ENCODE measurements at places on chromosomes 16 and 17. TPM values are rescaled to one million over a fixed set of nuclear protein-coding genes. Genes with fewer than 3 reads are reported as not detected.

Gene DOC2B
- 1.5 TPM for total RNA-seq

DNA sequence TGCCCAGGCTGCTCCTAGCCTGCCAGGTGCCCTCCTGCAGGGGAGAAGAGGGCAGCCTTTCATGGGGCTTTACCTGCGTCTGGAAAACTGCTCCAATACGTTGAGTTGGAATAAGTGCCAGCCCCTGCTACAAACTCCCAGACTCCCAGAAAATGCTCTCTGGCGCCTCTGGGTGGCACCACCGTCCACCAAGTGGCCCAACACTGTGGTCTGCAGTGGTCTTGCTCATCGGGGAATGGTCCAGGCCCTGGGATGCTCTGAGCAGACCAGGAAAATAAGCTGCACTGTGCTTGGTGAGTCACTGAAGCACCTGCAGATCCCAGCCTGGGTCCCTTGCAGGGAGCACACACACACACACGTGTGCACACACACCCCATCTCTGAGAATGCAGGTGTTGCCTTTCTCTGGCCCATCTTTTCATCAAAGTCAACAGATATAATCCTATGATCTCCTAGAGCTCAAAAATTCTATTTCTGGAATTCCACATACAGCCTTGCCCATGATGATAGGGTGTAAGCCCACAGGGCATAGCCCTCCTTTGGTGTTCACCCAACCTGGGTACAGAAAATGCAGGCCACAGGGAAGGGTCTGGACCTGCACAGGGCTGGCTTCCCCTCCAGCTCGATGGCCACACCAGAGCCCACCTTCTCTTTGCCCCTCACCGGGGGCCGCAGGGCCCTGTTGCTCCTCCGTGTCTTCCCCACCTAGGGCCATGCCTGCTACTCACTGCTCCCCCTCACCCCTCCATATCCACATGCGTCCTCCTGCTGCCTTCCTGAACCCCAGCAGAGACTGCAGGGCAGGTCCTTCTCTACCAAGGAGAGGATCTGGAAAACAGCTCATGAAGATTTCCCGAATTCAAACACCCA lies 20.5 kb downstream of the CDIP1 start:
- H3K27me3 ChIP-seq: no peaks in the 10 kb centered on the region
- no peak overlapping the region for H3K27ac ChIP-seq
- no peak overlapping the region for H3K4me3 ChIP-seq
- H3K4me1 ChIP-seq: no peaks in the 10 kb centered on the region
- DNase-seq: no peak
- H3K36me3 ChIP-seq: no peaks in the 10 kb centered on the region

- H3K4me1 ChIP-seq: peaks cover 29% of the 10 kb centered on the region
- H3K36me3 ChIP-seq: no peaks in the 10 kb centered on the region
- DNase-seq: no peak
- no peak overlapping the region for H3K27ac ChIP-seq
- no peak overlapping the region for H3K4me3 ChIP-seq
These were observed 22.7 kb upstream of the CPSF4L start for GRCh38 chr17:73284354-73284753.

GRCh38 chr16:27822529-27822928 lies 241.0 kb downstream of the GSG1L start:
- peaks cover 18% of the 10 kb centered on the region for H3K27me3 ChIP-seq
- H3K27ac ChIP-seq: no peak overlapping the region
- no peak for DNase-seq
- no peak overlapping the region for H3K4me3 ChIP-seq
- H3K36me3 ChIP-seq: no peaks in the 10 kb centered on the region

Gene ADAM11
- total RNA-seq: 3.5 TPM

- H3K27ac ChIP-seq: peak overlapping the region; percentile 64
- peak overlapping the region; percentile 24 for H3K4me3 ChIP-seq
- no peak for DNase-seq
- H3K36me3 ChIP-seq: no peaks in the 10 kb centered on the region
- H3K4me1 ChIP-seq: peaks cover 25% of the 10 kb centered on the region
- H3K27me3 ChIP-seq: no peaks in the 10 kb centered on the region
These were observed 5.8 kb upstream of the CBX4 start for GRCh38 chr17:79844869-79845600.

Gene C16orf89
- not detected for total RNA-seq

Gene MEOX1
- total RNA-seq: 0.21 TPM

DNA sequence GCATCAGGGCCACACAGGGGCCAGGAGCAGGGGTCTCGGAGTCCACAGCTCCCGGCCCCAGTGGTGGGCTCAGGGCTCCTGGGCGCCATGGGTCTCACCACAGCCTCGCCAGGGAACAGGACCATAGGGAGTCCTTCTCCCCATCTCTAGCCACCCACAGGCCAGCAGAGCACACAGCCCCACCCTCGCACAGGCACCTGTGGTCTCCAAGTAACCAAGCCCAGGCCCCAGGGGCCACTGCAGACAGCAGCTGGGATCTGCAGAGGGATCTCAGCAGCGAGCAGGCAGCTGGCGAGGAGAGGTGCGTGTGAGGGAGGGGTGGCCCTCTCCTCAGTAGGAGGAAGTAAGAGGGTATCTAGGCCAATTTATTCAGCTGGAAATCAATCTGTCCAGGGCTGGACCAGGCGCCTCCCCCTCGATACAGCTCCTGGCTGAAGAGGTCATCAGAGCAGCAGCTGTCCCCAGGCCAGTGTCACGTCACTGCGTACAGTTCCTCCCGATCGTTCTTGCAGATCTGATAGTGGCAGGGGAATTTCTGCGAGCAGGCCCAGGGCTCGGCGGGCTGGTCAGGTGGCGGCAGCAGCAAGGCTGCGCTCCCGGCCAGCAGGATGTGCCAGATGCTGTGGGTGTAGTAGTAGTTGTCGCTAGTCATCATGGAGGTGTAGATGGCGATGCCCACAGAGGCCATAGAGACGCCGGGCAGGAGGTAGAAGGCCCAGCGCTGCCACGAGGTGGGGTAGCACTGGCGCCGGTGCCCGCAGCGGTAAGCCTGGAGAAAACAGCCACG lies 1.4 kb upstream of the MRPL28 start:
- H3K4me3 ChIP-seq: no peak overlapping the region
- DNase-seq: no peak
- H3K4me1 ChIP-seq: peaks cover 17% of the 10 kb centered on the region
- peak overlapping the region; percentile 80 for H3K27ac ChIP-seq
- H3K27me3 ChIP-seq: no peaks in the 10 kb centered on the region

GRCh38 chr16:46789499-46790414 lies 41.2 kb downstream of the C16orf87 start:
- no peak for DNase-seq
- no peaks in the 10 kb centered on the region for H3K27me3 ChIP-seq
- peak overlapping the region; percentile 59 for H3K4me3 ChIP-seq
- no peaks in the 10 kb centered on the region for H3K36me3 ChIP-seq
- H3K27ac ChIP-seq: peak overlapping the region; percentile 51

Gene ASGR1
- total RNA-seq: 1.3 TPM

Gene GNAO1
- 33.4 TPM for total RNA-seq

GRCh38 chr17:56284482-56284881 lies 131.2 kb downstream of the ANKFN1 start:
- H3K27ac ChIP-seq: no peak overlapping the region
- no peaks in the 10 kb centered on the region for H3K4me1 ChIP-seq
- no peak overlapping the region for H3K4me3 ChIP-seq
- no peaks in the 10 kb centered on the region for H3K36me3 ChIP-seq
- H3K27me3 ChIP-seq: no peaks in the 10 kb centered on the region
- DNase-seq: no peak

DNA sequence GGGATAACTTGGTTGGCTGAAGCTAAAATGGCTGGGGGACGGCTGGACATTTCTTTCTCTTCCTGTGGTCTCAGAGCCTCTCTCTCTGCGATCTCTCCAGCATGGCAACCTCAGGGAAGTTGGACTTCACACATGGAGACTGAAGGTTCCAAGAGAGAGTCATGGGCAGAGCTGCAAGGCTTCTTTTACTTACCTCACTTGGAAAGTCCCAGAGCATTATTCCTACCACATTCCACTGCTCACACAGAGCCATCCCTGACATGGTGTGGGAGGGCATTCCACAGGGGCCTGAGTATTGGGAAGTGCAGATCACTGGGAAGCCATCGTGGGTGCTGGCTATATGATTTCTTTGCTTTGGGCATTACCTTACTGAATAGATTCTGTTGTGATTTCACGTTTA lies 9.8 kb upstream of the SLC6A2 start:
- H3K36me3 ChIP-seq: no peaks in the 10 kb centered on the region
- no peak overlapping the region for H3K4me3 ChIP-seq
- DNase-seq: no peak
- no peaks in the 10 kb centered on the region for H3K27me3 ChIP-seq

DNA sequence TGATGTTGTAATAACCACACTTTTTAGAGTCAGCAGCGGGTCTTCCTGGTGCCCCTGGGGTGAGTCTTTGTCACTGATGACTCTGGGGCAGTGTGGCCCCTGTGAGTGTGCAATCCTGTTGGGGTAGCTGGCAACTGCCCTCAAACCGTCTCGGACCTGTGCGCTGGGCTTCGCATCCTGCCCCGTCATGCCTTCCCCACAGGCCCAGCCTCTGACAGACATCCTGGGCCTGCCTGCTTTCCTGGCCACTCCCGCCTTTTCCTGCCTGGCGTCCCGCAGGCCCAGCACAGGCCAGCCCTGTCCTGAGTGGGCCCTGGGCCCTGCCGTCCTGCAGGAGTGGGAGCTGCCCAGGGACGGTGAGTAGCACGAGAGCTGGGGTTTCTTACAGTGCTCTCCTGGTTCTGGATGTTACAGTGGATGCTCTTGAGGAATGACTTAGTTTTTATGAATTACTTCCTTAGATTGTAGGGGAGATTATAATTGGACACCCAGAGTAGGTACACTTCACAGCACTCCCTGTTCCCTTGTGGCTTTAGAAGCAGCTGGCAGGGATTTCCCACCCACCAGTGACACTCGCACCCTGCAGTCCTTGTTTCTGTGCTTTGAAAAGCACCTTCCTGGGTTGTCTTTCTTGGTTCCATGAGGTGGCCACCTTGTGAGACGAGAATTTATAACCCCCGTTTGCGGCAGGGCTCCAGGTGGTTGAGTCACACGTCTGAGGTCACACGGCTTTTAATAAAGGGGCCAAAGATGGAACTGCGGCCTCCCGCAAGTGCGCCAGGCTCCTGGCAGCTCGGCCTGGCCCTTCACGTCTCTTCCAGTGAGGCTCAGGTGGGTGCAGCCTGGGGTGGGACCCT lies 50.0 kb upstream of the CAPN15 start:
- no peak overlapping the region for H3K27ac ChIP-seq
- DNase-seq: no peak
- H3K4me1 ChIP-seq: peaks cover 4% of the 10 kb centered on the region
- H3K4me3 ChIP-seq: no peak overlapping the region
- no peaks in the 10 kb centered on the region for H3K27me3 ChIP-seq

Data from Panc1 (cell line).